ENCODE measurements at places on chromosomes 7 and 10.

GRCh38 chr7:27750316-27750715 lies 10.4 kb downstream of the TAX1BP1 start:
- no peak for DNase-seq

GRCh38 chr10:101373063-101373462 lies 19.1 kb downstream of the BTRC start:
- DNase-seq = no peak

- no peak for DNase-seq
Observed at GRCh38 chr7:66964411-66964810, 31.0 kb downstream of the SBDS start.

GRCh38 chr10:100655760-100656421 lies 89.5 kb upstream of the PAX2 start:
- DNase-seq = no peak

DNA sequence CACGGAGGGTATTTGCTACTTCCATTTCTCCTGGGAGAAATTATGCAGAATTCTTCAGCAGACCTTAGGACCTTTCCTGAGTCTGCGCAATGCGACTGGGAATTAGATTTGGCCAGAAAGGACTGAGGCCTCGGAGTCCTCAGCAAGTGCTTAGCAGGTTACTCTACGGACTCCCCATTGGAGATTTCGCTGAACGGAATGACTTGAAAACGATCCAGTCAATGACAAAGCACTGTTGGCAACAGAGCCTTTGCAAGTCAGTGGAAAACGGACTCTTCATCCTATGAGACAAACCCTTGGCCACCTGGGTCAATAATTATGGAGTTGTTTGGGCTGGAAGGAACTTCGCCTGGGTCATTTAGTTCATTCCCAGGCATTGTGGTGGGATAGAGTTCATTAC lies 107.4 kb downstream of the FAM204A start:
- DNase-seq = no peak

DNA sequence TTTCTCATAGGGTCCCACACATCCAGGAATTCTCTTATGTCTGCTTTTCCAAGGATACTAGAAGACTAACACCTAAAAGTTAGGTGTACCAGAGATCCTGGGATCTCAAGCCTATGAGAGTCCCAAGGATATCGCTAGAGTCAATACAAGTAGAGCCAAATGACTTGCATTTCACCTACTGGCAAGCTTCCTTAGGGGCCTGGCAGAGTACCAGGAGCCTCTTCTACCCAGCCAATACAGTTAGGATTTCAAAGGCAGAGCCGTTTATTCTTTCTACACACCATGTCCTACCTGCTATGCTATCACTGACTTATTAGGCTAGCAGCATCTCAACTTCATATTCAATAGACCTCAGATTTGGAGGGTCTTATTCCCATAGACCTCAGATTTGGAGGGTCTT lies 53.5 kb upstream of the UNC5B start:
- DNase-seq = no peak

DNA sequence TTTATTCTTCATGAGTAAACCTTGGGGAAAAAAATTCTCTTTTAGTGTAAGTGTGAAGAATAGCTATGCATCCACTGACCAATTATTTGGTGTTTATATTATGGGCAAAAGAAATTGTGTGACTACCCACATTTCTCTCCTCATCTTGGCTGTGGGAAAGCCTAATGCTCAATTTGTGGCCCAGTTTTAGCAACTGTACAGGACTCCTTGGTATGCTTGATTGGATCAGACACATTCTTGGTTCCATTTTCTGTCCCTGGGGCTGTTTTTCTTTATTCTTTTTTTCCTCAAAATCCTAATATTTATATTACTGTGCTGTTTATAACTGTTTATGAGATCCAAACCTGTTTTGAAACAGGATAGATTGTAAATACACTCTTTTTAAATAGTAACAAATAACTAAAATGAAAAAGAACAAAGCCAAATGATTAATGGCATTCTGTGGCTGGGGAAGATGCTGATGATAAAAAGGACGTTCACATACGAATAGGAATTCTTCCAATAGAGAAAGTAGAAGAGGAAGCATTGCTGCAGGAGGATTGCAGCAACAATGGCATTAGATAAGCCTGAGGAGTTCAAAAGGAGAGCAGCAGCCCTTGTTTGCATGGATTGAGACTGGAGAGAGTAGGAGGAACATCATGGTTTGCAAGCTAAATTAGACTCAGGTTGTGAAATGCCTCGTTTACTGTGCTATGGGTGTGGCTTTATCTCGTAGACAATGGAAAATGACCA lies 580.5 kb downstream of the INHBA start:
- DNase-seq = no peak

DNA sequence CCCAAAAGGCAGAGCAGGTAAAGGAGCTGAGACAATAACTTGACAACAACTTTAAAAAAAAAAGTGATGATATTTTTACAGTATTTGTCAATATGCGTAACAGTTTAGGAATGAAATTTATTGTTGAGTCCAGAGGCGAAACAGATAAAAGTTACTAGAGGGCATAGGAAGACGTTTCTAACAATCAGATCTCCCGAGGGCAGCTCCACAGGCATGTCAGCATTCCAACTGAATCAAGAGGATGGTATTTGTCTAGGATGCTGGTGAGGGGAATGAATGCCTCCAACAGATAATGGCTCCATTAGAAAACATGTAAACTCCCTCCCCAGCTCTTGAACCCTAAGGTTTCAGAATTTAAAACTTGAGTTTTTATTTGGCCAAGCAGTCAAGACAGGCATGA lies 733.9 kb upstream of the SORCS1 start:
- DNase-seq = no peak

- no peak for DNase-seq
Observed at GRCh38 chr10:110212119-110213006, 5.0 kb downstream of the MXI1 start.

GRCh38 chr10:127117125-127117524 lies 79.3 kb downstream of the INSYN2A start:
- DNase-seq = no peak

DNA sequence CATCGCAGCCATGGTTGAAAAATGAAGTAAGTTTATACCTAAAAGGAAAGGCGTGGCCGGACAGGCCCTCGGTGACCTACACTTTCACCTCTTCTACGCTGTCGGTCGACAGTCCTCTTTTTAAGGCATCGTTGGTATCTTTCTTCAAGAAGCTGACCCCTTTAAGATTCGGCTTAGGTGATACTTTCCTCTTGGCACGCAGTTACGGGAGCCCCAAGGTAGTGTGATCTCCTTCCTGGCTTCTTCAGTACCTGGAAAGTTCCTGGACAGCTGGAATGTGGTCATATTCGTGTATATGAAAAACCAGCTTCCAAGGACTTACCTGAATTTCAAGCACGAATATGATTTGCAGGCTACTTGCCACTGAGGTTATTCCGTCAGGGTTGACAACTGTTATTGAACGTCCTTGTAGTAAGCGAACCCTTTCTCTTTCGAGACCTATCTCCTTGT lies 885 bp upstream of the SYPL1 start:
- no peak for DNase-seq

DNA sequence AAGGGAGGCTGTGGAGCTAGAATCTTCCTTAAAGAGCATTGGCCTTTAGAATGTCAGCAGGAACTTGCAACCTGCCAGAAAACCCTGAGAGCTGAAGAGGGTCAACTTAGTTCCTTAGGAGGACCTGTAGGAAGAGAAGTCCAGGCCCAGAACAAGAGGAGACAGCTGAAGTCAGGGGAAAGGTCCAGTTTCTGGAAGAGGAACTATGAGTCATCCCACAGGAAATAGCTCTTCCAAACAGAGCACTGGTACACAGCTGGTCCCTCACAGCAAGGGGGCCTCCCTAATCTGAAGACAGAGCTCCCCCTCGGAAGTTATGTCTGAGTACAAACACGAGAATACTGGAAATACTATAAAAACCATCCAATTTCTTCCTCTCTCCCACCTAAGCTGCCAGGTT lies 98.9 kb downstream of the HERPUD2 start:
- DNase-seq = no peak

- DNase-seq = no peak
Observed at GRCh38 chr7:41975849-41976248, 261.2 kb downstream of the GLI3 start.
